Activated T-cell treated with anti-CD3 and anti-CD28 coated beads for 48 hours (primary cell): ENCODE measurements at places on chromosomes 12 and 14.

- no peak for DNase-seq
These were observed 186.2 kb downstream of the DICER1 start for GRCh38 chr14:94970941-94971730.

DNA sequence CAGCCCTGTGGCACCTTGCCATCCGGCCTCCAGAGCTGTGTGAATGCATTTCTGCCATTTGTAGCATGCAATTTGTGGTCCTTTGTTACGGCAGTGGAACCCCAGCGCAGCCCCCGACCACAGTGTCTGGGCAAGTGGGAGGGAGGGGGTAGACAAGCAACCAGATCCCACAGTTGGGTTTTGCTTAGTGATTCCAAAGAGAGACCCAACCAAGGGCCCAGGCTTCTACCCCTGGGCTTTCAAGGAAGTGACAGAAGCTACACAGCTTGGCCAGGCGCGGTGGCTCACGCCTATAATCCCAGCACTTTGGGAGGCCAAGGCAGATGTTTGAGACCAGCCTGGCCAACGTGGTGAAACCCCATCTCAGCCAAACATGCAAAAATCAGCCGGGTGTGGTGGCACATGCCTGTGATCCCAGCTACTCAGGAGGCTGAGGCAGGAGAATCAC, 17.8 kb downstream of the ZBTB42 start:
- no peak for DNase-seq

DNA sequence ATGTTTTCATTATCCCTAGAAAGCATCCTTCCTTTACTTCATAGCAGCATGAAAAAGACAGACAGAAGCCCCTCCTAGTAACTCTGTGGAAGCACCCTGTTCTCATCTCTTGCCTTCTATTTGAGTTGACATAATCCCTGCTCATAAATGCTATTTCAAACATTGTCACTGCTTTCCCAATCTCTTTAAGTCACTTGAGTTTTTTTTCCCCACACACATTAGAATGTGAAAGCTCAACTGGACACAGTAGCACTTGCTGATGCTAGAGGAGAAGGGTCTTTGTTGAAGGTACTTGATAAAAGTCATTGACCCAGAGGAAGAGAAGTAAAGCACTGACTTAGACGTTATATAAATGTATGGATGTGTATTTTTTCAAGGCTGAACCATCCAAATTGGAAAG, 3.0 kb downstream of the E2F7 start:
- DNase-seq = no peak

GRCh38 chr14:33534632-33535031, 416.2 kb downstream of the EGLN3 start:
- DNase-seq = no peak

- DNase-seq = no peak
These were observed 33.2 kb downstream of the MARK3 start for GRCh38 chr14:103418481-103418818.
